ENCODE measurements at places on chromosomes 13 and 19.

- peak; percentile 60 for DNase-seq
Measured at GRCh38 chr13:20045950-20046548, 87.5 kb downstream of the ZMYM2 start.

DNA sequence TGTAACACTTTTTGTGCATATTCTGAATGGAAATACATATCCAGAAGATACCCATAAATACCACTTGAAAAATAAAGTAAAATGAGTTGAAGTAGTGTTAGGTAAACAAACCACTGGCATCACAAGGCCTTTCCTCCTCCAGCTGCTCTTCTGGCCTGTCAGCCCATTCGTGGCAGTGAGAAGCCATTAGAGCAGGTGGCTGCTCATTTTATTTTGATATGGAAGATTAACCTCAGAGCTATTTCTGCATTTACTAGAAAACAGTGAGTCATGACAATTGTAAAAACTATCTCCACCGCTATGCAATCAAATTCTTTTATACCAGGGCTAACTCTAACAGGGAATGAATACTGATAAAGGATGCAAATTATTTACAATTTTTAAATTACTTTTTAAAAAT, 2898.1 kb downstream of the PCDH9 start:
- DNase-seq: peak; percentile 7

DNA sequence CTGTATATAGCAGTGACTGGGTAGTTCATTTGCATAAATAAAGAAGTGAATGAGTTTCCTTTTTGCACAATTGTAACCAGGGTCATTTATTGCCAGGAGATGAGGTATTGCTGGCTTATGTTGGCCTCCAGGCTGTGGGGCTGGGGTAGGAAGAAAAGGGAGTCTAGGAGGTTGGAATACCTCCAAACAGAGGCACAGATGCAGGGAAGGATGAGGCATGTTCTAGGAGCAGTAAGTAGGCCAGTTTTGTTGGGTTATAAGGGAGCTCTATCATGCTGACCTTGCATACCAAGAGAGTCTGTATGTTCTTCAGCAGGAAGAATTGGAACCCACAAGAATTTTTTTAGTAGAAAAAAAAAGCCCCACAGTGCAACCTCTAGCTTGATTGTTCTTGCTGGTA, 17.2 kb upstream of the CYSLTR2 start:
- DNase-seq: peak; percentile 84

- DNase-seq: no peak
Measured at GRCh38 chr19:55041627-55042343, 3.7 kb upstream of the GP6 start.

- peak; percentile 75 for DNase-seq
Measured at GRCh38 chr13:20495087-20496023, 30.3 kb downstream of the CRYL1 start.

DNA sequence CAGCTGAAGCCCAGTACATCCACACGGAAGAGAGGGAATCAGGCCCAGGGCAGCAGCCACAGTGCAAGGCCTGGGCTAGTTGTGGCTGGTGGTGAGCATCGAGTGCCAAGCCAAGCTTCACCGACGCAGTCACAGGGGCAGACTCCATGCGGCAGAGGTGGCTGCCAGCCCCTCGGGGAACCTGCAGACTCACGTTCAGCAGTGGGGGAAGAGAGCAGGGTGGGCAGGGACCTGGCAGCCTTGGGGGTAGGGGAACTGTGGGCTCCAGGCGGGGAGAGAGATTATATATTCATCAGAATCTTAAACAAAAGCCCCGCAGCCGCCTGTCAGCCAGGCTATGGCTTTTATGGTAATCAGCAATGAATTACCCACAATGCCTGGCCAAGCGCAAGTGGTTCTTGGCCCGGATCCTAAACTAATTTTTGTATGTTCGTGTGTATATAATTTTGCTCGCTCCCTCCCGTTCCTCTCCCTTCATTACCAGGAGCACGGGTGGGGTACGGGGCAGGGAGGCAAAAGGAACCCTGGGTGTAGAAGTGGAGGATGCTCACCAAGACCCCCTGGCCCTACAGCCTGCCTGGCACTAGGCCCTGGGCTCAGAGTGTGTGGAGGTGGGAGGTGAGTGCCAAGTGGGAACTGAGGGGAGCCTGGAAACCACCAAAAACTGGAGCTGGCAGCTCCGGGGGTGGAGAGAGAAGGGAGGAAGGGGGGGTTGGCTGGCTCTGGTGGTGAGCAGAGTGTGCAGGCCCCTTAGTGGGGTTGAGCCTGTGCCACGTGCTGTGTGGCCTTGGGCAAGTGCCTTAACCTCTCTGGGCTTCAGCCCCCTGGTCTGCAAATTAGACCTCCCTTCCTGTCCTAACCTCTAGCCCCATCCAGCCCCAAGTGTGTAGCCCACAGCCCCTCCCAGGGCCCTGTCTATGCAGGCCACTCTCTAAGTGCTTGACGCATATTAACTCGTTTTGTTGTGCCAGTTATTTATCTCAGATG, 31.9 kb downstream of the PTPRS start:
- DNase-seq: peak; percentile 35

- DNase-seq: peak; percentile 54
Measured at GRCh38 chr13:20428666-20429644, 96.7 kb downstream of the CRYL1 start.

- DNase-seq: peak; percentile 78
Measured at GRCh38 chr13:32838945-32839344, 177.3 kb upstream of the KL start.

DNA sequence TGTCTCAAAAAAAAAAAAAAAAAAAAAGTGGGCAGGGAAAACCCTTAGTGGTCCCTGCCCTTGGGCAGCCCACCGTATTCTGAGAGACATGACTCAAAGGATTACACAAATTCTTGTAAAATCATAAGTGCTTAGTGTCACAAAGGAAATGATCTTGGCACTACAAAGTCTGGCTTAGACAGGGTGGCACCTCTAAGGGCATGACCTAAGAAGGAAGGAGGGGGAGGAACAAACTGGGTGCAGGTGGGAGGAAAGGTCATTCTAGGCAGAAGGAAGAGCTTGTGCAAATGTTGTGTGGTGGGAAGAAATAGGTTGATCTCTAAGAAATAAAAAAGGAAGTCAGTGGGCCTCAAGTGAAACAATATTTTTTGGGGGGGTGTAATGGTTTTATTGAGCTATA, 10.4 kb downstream of the PNPLA6 start:
- no peak for DNase-seq

GRCh38 chr13:102260256-102260655, 141.6 kb downstream of the FGF14 start:
- no peak for DNase-seq

DNA sequence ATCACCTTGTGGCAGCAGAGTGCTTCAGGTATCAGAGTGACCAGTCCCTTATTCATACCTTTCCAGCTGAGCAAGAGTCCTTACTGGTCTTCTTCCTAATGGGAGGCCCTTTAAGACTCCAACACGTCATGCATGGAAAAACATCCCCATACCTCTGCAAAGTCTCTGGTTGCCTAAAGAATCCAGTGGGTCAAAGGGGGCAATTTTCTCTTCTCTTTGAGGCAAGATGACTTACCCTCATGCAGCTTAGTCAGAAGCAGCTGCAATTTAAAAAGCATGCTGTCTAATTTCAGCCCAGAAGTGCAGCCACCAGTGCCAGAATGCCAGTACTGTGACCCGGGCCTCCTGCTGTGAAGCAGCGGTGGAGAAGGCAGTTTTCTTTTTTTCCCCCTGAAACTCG, 18.7 kb downstream of the PPP5C start:
- DNase-seq: no peak

- no peak for DNase-seq
Measured at GRCh38 chr13:29952245-29952644, 101.8 kb upstream of the UBL3 start.

- DNase-seq: no peak
Measured at GRCh38 chr13:65744836-65745235, 1485.3 kb downstream of the PCDH9 start.

GRCh38 chr13:20550799-20551198, 16.2 kb upstream of the IFT88 start:
- no peak for DNase-seq

DNA sequence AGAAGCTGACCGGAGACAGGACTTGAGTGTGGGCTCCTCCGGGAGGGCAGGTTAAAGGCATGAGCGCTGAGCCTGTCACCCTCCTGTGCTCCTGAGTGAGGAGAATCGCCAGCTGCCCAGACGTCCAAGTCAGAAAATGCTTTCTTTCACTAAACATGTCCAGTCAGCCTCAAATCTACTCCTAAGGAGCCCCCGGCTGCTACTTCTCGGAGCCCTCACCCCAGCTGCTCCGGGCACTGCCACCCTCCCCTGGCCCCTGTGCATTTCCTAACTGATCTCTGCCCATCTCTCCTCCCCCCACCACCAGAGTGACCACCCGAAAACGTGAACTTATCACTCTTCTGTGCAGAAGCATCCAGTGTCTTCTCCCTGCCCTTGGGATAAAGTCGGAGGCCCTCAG, 277.5 kb upstream of the SOX1 start:
- no peak for DNase-seq

GRCh38 chr13:51959773-51960172, 51.5 kb downstream of the ATP7B start:
- no peak for DNase-seq

DNA sequence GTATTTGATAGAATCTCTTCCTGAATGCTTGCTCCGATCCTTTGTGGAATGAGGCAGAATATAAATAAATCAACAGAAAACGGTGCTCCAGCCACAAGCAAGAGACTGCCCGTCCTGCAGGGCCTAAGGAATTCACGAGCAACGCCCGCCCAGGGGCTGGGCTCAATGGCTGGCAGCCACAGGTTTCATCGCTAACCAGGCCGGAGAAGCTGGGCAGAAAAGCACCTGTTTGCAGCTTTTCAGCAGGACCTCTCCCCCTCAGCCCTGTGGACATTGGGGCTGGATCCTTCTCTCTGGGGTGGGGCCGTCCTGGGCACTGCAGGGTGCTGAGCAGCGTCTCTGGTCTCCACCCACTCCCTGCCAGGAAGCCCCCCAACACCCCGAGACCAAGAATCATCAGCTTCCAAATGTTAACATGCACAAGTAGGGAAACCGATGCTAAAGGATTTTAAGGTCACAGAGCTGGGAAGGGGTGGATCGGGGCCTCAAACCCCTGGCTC, 102.5 kb downstream of the GADD45B start:
- DNase-seq: peak; percentile 57

GRCh38 chr13:28128926-28129325, 9.4 kb upstream of the PAN3 start:
- DNase-seq: no peak

- DNase-seq: no peak
Measured at GRCh38 chr19:34171539-34171876, 796 bp upstream of the LSM14A start.

GRCh38 chr13:51331354-51331861, 8.1 kb upstream of the SERPINE3 start:
- DNase-seq: no peak

DNA sequence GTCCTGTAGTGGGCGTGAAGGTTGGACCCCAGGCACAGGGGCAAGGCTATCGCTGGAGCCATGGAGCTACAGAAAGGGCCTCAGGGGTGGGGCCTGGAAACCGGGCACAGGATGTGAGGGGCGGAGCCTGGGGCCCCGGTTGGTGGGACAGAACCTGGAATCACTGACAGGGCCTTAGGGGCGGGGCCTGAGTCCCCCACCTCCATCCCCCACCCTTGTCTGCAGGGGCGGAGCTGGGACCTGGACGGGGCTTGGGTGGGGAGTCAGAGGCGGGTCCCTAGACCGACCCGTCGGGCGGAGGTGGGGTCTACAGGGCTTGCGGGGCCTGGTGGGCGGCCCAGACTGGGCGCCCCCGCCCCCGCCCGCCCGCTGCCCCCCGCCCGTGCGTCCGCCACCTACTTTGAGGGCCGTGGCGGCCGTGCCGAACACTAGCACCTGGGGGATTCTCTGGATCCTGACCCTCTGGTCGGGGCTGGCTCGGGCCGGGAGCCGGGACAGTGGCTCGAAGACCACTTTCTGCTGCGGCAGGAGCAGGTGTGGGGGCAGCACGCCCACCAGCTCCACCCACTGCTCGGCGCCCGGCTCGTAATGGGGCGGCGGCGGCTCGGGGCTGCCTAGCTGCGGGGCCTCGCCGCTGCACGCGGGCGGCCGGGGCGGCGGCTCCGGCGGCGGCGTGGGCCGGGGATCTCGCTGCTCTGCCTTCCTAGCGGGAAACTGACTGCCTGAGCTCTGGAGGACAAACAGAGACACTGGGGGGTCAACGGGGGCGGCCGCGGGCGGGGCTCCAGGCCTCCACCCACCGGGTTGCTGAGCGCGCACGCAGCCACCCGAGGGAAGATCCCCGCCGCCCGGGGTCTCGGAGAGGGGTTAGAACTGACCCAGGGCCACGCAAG, 26.3 kb downstream of the DCAF15 start:
- peak; percentile 13 for DNase-seq

GRCh38 chr19:29002336-29002735, 210.6 kb downstream of the UQCRFS1 start:
- DNase-seq: no peak

DNA sequence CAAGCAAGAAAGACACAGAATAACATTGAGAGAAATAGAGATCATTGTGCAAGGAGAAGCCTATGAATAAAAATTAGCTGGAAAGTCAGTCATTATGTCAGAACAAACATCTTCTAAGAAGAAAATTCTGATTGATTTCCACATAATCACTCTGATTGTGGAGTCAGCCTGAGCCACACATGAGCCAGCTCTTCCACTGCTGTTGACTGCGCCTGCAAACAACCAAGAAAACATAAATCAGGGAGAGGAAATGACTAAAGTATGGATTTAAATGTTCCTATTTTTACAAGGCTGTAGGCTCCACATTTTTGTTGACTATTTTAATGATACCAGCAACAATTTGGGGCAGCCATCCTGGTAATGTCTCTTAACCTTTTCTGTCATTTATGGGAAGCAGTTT, 962.3 kb downstream of the EFNB2 start:
- DNase-seq: peak; percentile 31

DNA sequence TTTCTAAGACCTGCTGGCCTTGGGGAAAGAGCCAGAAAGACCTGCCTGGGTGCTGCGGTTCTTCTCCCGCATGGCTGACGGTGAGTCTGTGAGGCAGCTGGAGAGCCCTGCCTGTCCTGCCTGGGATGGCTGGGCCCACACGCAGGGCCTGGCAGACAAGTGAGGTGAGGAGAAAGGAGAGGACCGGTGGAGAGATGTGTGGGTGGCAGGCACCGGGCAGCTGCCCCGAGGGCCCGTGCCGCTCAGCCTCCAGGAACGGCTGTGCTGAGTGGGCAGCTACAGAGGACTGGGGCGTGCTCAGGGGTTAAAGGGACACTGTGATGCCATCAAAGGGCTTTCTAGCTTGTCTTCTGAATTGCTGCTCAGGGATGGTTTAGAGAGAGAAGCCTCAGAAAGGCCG, 53.8 kb downstream of the MLLT1 start:
- no peak for DNase-seq

GRCh38 chr19:44954278-44954648, 917 bp upstream of the CLPTM1 start:
- no peak for DNase-seq

GRCh38 chr13:25678398-25678797, 306.6 kb downstream of the ATP8A2 start:
- DNase-seq: no peak

DNA sequence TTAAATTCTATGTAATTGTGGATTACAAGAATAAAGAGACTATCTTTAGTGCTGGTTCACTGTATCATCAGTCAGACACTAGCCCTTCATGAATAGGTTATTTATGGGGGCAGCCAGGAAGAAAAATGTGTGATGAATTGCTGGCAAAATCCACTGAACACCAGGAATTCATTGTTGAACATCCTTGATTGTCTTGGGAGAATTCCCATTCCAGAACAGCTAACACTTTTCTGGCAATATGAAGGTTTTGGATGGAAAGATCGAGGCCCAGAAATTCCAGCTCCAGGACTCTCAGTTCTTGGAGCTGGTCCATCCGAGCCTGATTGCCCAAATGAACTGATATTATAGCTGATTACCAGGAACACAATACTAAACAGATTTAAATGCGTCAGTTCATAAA, 11.5 kb upstream of the SPART start:
- DNase-seq: peak; percentile 48
